ENCODE measurements at places on chromosomes 12 and 14. TPM values are rescaled to one million over a fixed set of nuclear protein-coding genes. Genes with fewer than 3 reads are reported as not detected.

The LEMD3 gene
- 19.4 TPM for polyA plus RNA-seq

GRCh38 chr12:63151623-63152320 lies 771 bp upstream of the AVPR1A start:
- DNase-seq, result peak; percentile 61

DNA sequence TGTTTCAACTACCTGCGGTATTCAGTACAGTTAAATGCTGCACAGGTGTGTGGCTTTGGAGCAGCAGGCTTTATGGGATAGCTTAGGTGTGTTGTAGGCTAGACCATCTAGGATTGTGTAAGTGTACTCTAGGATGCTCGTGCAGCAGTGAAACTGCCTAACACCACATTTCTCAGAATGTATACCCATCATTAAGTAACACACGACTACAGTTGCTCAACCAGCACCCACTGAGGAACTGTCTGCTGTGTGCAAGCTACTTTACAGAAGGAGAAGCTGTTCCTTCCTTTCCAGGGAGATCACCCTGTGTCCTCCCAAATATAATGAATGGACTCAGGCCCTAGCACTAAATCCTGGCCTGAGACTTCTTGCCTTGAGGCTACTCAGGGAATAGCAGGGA lies 94.8 kb downstream of the SLC24A4 start:
- no peak for DNase-seq

The TOMM20L gene
- 1.8 TPM for polyA plus RNA-seq

DNA sequence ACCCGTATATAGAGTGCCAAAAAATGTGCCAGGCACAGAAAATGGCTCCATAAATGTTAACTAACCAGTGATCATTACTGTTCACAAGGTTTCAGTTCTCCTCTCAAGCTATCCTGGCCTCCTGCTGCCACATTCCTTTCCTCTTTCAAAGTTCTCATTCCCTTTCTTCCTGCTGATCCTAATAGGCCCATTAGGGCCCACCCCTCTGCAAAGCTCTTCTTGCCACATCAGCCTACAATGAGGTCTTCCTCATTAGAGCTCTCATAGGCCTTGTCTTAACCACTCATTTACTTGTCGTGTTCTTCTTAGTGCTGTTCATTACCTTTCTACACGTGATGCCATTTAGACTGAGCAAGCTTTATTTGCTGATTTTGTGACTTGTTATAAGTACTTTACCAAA lies 40.5 kb downstream of the RPS29 start:
- DNase-seq, result no peak

The KRT82 gene
- polyA plus RNA-seq, result not detected

DNA sequence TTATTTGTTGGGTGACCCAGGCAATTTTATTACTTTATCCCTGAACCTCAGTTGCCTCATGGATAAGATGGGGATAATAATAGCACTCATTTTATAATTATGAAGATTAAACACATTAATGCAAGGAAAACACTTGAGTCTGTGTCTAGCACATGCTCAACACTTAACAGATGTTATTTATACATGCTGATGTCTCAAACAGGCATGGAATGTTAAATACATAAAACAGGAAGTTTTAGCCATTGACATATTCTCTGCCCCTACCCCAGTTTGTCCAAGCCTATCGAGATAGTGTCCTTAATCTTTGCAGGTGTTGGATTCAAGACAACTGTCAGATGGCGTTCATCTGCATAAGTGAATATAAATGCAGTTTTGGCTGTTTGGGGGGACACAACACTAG lies 109.8 kb downstream of the SCAF11 start:
- DNase-seq, result no peak

DNA sequence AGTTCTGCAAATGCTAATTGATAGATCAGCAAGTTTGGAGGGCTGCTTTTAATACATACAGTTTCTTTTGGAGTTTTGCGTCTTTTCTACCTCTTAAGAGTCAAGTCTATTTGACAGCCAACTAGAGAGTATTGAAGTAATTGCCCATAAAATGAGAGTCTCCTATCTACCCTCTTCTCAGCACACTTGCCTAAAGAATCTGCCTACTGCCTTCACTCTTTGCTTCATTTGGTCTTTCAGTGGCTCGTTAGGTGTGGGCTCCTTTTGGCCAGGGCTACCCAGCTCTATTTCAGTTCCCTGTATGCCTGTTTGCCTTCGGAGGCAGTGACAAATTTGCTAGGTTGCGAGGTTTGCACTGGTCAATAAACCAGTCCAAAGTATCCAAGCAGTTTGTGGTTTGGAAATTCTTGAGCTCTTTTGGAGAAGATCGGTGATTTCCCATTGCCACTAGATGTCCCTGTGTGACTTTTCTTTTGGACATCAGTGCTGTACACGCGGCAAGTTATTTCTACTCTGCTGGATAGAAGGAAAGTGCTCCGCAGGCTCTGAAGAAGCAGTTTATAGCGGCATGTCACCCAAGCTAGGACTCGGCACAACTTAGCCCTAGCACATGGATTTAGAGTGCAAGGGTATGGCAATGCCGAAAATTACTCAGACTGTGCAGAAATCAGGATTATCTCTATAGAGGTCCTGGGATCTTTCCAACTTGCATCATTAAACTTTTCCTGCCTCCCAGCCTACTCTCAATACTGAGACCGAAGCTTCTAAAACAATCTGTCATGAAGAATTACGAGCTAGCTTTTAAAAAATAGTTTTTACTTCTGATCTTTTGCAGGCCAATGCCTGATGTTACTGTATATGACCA lies 38.6 kb downstream of the MGST1 start:
- DNase-seq, result peak; percentile 72

DNA sequence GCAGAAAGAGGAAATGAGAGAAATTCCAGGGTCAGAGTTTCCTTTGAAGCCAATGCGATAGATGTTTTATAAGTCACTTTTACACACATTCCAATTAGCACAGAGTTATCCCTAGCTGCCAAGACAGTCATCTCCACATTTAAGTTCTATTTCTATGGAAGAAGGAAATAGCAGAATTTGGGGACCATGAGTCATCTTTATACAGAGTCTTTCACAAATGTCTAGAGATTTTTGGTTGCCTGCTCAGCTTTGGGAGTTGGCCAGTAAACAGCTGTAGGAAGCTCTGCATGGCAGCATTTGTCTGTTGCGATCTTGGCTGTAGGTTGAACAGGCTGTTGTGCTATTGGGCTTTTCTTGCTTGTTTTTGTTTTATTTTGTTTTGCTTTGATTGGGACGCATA lies 884.3 kb downstream of the GALC start:
- DNase-seq, result no peak

DNA sequence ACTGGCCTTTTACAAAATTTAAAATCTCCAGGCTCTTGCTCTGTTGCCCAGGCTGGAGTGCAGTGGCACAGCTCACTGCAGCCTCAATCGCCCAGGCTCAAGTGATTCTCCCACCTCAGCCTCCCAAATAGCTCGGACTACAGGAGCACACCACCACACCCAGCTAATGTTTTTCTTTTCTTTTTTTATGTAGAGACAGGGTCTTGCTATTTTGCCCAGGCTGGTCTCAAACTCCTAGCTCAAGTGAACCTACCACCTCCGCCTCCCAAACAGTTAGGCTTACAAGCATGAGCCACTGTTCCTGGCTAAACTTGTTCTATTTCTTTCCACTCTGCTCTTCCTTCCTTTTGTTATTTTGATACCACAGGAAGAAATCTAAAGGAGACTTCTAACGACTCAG lies 15.2 kb downstream of the SYNJ2BP start:
- no peak for DNase-seq

The TCL1B gene
- polyA plus RNA-seq, result not detected

GRCh38 chr12:24879644-24880043 lies 69.3 kb downstream of the BCAT1 start:
- no peak for DNase-seq

- DNase-seq, result no peak
Observed at GRCh38 chr14:71733210-71733883, 198.9 kb upstream of the RGS6 start.

GRCh38 chr12:106081606-106082005 lies 57.1 kb downstream of the NUAK1 start:
- no peak for DNase-seq
